ENCODE measurements at places on chromosomes 7 and 10. TPM values are rescaled to one million over a fixed set of nuclear protein-coding genes. Genes with fewer than 3 reads are reported as not detected.

The SHH gene
- total RNA-seq, result not detected

The MASTL gene
- 13.0 TPM for total RNA-seq

The DRGX gene
- total RNA-seq, result under 0.01 TPM

The LARP4B gene
- total RNA-seq, result 44.5 TPM

The PTF1A gene
- total RNA-seq, result not detected

The HOXA9 gene
- total RNA-seq, result 19.5 TPM

The RPEL1 gene
- 0.29 TPM for total RNA-seq

The TAS2R3 gene
- 3.2 TPM for total RNA-seq

The CALCR gene
- total RNA-seq, result not detected

The CYCS gene
- total RNA-seq, result 21.5 TPM

The SCART1 gene
- total RNA-seq, result 5.6 TPM

The PNLIPRP3 gene
- 0.59 TPM for total RNA-seq

The FAM20C gene
- 46.0 TPM for total RNA-seq

The PPP1R17 gene
- total RNA-seq, result not detected

The CADPS2 gene
- 26.2 TPM for total RNA-seq

The FAM131B gene
- 1.2 TPM for total RNA-seq

The GPR15LG gene
- total RNA-seq, result not detected

The PIK3CG gene
- not detected for total RNA-seq

The ADGRA1 gene
- not detected for total RNA-seq

The PNLIPRP2 gene
- not detected for total RNA-seq

The RAMP3 gene
- total RNA-seq, result not detected

The GDF10 gene
- under 0.01 TPM for total RNA-seq

The SPDYE18 gene
- total RNA-seq, result not detected

The GRID2IP gene
- total RNA-seq, result not detected

The UCMA gene
- total RNA-seq, result not detected

The LRIT1 gene
- total RNA-seq, result not detected

The CEP55 gene
- 4.7 TPM for total RNA-seq

The CDC14C gene
- total RNA-seq, result 0.29 TPM
